ENCODE measurements at places on chromosomes 7 and 10.
A peak's percentile ranks its signal among the peaks of the same experiment; 100 is the strongest.

DNA sequence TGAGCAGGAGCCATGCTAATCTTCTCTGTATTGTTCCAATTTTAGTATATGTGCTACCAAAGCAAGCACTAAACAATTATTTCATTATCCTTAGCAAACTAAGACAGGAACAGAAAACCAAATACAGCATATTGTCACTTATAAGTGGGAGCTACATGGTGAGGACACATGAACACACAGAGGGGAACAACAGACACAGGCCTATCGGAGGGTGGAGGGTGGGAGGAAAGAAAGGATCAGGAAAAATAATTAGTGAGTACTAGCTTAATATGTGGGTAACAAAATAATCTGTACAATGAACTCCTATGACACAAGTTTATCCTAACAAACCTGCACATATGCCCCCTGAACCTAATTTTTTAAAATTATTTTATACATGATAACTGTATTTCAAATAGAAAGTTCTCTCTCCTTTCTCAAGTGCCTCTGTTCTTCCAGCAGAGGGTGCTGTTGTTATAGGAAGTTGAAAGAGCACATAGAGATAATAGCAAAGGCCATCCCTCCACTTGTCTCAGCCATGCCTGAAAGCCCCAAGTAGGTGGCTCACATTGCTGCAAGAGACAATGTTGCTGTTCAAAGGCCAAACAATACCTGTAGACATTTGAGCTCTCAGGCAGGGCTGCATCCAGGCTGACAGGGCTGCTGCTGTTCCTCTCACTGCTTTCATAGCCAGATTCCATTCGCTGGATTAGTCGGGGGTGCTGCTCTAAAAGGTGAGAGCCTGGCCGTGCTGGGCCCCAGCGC lies 33.4 kb upstream of the PPP3CB start:
- peak; percentile 57 for DNase-seq

GRCh38 chr10:1115607-1115955 lies 59.4 kb downstream of the WDR37 start:
- DNase-seq, result no peak

- DNase-seq, result no peak
Observed at GRCh38 chr7:86980223-86980622, 79.2 kb downstream of the ELAPOR2 start.

GRCh38 chr10:31678139-31678536 lies 250.5 kb downstream of the ARHGAP12 start:
- no peak for DNase-seq

GRCh38 chr7:33251301-33251700 lies 121.9 kb downstream of the BBS9 start:
- no peak for DNase-seq
